ENCODE measurements at places on chromosomes 3 and 15. TPM values are rescaled to one million over a fixed set of nuclear protein-coding genes. Genes with fewer than 3 reads are reported as not detected.

Gene CLDN16
- polyA plus RNA-seq = not detected

Gene PROS1
- polyA plus RNA-seq = 21.7 TPM

Gene HIGD2B
- polyA plus RNA-seq = 0.09 TPM

Gene CACNA2D2
- polyA plus RNA-seq = 1.7 TPM

Gene RBP2
- not detected for polyA plus RNA-seq

Gene EPB42
- polyA plus RNA-seq = 0.16 TPM

Gene CHRNA5
- polyA plus RNA-seq = 1.3 TPM

Gene PIERCE2
- 7.4 TPM for polyA plus RNA-seq

Gene RNU5B-1
- not detected for polyA plus RNA-seq

Gene TRIM71
- polyA plus RNA-seq = 0.01 TPM

Gene SHF
- polyA plus RNA-seq = 2.9 TPM

Gene KLHDC8B
- 32.3 TPM for polyA plus RNA-seq

Gene ATP13A5
- not detected for polyA plus RNA-seq

Gene TM4SF4
- polyA plus RNA-seq = 2.5 TPM

Gene NKIRAS1
- 7.8 TPM for polyA plus RNA-seq

Gene TRH
- polyA plus RNA-seq = 0.18 TPM

Gene NPAP1
- 0.03 TPM for polyA plus RNA-seq

Gene CELSR3
- 0.48 TPM for polyA plus RNA-seq

Gene FAM3D
- polyA plus RNA-seq = 0.24 TPM

Gene MST1
- polyA plus RNA-seq = 22.2 TPM

Gene CCR3
- polyA plus RNA-seq = 0.04 TPM

Gene MCTP2
- polyA plus RNA-seq = 2.6 TPM

Gene IFT80
- polyA plus RNA-seq = 7.4 TPM

Gene SCG5
- polyA plus RNA-seq = 3.4 TPM

Gene KPNA4
- polyA plus RNA-seq = 15.1 TPM

Gene THBS1
- polyA plus RNA-seq = 868 TPM

Gene TMEM207
- not detected for polyA plus RNA-seq

Gene UPK1B
- polyA plus RNA-seq = 0.85 TPM

Gene HCLS1
- 10.3 TPM for polyA plus RNA-seq

Gene FSIP1
- polyA plus RNA-seq = 0.07 TPM

Gene LARP6
- polyA plus RNA-seq = 67.3 TPM

Gene PLSCR2
- not detected for polyA plus RNA-seq

Data from adipose tissue (tissue), 3 donors.